H54 (cell line): ENCODE measurements at places on chromosomes 11 and 22.

DNA sequence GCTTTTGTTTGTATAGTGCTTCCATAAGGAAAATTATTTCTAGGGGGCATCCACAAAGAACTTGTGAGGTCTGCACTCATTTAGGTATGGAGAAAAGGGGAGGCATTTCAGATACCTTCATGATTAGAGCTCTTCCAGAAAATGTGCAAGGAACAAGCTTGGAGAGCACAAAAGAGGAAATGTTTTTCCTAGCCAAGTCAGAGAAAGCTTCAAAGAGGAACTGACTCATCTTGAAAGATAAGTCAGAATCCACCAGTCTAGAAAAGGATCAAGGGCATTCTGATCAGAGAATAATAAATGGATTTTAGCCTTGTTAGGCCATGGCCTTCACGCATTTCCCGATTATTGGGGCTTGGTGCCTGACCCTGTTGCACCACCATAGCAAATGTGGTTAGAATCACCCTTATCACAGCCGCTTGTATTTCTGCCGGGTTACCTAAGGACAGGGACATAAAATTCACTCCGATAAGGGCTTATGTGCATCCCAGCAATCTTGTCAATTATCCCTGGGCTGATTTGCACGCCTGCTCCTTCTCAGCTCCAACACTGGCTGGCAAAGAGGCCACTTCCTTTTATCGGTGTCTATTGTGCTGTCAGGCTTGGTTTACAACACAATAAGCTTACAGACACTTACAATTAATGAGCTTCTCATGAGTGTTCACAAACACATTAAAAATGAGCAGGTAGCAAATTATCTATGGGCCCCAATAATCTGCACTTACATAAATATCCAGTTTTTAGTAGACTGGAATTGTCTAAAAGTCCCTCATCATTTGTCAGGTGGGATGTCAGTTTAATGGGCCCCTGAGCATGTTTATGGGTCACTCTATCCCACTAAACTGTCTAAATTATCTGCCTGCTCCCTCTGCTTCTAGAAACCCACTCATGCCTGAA is 613.5 kb downstream of the SOX6 start:
- DNase-seq, result no peak

DNA sequence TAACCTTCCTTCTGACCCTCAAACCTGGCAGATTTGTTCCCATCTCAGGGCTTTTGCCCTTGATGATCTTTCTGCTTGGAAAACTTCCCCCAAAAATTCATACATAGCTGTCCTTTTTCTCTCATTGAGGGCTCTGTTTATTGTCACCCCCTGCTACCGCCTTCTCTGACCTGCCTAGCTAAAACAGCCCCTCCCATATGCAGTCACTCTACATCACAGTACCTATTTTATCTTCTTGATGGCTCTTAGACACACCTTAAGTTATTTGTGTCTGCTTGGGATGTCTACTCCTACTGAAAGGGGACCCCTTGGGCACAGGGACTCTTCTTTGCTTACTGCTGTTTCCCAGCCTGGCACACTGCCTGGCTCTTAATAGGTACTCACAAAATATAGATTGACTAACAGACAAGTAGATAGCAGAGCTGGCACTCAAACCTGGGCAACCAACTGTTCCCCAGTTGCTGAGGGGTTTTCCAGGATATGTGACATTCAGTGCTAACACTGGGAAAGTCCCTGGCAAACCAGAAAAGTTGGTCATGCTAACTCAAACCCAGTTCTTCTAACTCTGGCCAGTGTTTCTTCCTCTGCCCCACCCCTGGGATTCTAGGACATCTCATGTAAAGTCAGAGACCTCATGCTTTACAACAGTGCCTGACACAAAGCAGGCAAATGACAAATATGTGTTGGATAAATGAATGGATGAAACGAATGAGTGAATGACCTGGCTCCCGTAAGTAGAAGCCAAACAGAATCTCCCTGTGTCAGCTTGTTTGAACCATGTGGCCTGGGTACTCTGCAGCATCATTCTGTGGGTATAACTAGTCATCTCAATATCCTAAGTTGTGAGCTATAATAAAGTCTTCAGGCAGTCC is 19.8 kb upstream of the FJX1 start:
- peak; percentile 42 for DNase-seq

GRCh38 chr22:19843857-19844376 is 10.8 kb downstream of the GNB1L start:
- DNase-seq, result no peak

GRCh38 chr11:6568191-6568918 is 35.1 kb downstream of the RRP8 start:
- DNase-seq, result peak; percentile 62

GRCh38 chr11:46334211-46334610 is 13.1 kb upstream of the DGKZ start:
- no peak for DNase-seq
